ENCODE measurements at places on chromosomes 5 and 9. TPM values are rescaled to one million over a fixed set of nuclear protein-coding genes. Genes with fewer than 3 reads are reported as not detected.

Gene ATP10B
- not detected for total RNA-seq

Gene ORM2
- total RNA-seq, result not detected

Gene GFRA3
- not detected for total RNA-seq

Gene IL13
- not detected for total RNA-seq

Gene NEURL1B
- 0.40 TPM for total RNA-seq

Gene CDH6
- 0.13 TPM for total RNA-seq

Gene PCSK1
- 4.7 TPM for total RNA-seq

Gene SLC36A2
- not detected for total RNA-seq

Gene RPS23
- total RNA-seq, result 3,773 TPM

Gene TAF11L4
- not detected for total RNA-seq

Gene PPIC
- total RNA-seq, result 26.3 TPM

Gene ELOVL7
- 0.13 TPM for total RNA-seq

Gene GFPT2
- 0.43 TPM for total RNA-seq

Gene ENC1
- 64.3 TPM for total RNA-seq

Gene TMEM174
- not detected for total RNA-seq

Gene ABLIM3
- 47.9 TPM for total RNA-seq

Gene DCAF12
- total RNA-seq, result 36.0 TPM

Gene GABBR2
- total RNA-seq, result 39.2 TPM

Gene NTRK2
- total RNA-seq, result not detected

Gene PLPP1
- 24.9 TPM for total RNA-seq

Gene GAS1
- total RNA-seq, result 0.29 TPM

Gene LCN15
- not detected for total RNA-seq

Gene GDNF
- not detected for total RNA-seq

Gene RNF180
- 10.6 TPM for total RNA-seq

Gene PDCD1LG2
- total RNA-seq, result 16.1 TPM

Gene HSPB3
- not detected for total RNA-seq

Gene PIP5K1B
- total RNA-seq, result not detected
